ENCODE measurements at places on chromosomes 7 and 10.

DNA sequence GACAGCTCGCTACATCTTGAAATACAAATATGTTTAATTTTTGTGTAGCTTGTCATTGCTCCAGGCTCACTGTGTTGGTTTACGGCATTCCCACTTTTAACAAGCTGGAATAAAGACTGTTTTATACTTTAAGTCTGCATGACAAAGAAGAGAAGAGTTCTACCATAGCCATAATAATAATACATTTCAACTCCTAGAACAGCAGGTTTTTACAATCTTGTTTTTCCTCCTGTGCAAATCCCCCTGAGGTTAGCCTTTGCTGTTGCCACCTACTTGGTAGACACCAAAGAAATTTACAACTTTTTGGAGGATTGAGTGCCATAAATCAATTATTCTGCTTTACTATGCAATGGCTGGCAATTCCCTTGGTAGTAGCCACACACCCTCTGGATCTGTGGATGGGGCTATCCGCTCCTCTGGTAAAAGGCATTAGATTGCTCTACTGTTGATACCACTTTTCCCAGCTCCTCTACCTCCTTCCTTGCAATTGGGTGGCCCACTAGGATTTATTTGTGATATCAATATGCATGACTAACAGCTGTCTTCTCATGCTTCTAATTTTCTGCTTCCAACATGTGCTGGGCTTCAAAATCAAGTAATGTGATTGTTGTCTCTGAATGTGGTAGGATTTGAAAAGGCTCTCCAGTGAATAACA, 60.2 kb downstream of the SFMBT2 start:
- no peak for DNase-seq

- DNase-seq, result no peak
Observed at GRCh38 chr10:124436191-124436638, 13.6 kb downstream of the NKX1-2 start.

DNA sequence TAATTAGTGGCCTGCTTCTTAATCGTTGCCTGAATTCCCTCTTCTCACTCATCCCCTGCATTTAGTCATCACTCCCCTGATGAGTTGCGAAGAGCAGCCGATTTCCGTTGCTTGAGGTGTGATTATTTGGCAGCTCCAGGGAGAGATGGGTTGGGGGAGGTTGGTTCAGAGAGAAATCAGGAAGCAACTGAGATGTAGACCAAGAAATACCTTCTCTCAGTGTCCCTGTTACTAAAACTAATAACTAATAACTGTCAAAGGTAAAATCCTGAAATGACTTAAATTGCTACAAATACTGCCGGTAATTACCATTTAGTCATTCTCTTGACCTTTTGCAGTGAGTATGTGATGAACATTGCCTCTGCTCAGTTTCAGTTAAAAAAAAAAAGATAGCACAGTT, 76.9 kb downstream of the ELMO1 start:
- DNase-seq, result no peak

DNA sequence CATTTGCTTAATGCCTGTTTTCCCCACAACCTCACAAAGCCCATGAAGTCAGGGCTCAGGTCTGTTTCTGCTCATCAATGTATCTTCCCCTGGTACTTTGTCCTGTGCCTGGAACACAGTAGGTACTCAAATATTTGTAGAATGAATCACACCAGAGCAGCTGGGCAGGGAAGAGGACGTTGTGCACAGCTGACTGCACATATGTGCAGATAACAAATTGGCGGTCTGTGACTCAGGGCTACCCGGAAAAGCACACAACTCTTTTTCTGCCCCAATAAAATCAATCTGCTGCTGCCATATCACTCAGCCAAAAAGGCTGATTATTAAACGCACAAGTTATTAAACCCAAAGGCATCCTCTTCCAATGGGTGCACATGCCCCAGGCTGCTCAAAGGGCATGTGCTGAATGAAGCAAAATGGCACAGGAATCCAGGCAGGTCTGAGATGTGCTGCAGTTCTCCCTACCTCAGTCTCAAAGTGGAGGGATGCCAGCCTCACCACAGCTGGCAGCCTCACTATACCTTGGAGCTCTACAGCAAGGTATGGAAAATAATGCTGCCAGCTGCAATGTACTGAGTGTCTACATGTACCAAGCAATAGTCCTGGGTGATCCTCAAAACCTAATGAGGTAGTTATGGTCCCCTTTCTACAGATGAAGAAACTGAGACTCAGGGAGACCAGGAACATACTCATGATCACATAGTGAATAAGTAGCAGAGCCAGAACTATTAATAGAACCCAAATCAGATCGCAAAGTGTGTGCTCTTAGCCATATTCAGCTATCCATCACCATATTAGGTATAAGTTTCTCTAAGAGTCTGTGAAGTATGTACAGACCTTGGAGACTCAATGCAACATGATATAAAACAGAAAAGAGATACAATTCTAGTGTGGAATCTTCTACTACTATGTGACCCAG, 43.4 kb downstream of the SORBS1 start:
- no peak for DNase-seq

- no peak for DNase-seq
Observed at GRCh38 chr10:15387021-15387420, 15.9 kb upstream of the FAM171A1 start.

DNA sequence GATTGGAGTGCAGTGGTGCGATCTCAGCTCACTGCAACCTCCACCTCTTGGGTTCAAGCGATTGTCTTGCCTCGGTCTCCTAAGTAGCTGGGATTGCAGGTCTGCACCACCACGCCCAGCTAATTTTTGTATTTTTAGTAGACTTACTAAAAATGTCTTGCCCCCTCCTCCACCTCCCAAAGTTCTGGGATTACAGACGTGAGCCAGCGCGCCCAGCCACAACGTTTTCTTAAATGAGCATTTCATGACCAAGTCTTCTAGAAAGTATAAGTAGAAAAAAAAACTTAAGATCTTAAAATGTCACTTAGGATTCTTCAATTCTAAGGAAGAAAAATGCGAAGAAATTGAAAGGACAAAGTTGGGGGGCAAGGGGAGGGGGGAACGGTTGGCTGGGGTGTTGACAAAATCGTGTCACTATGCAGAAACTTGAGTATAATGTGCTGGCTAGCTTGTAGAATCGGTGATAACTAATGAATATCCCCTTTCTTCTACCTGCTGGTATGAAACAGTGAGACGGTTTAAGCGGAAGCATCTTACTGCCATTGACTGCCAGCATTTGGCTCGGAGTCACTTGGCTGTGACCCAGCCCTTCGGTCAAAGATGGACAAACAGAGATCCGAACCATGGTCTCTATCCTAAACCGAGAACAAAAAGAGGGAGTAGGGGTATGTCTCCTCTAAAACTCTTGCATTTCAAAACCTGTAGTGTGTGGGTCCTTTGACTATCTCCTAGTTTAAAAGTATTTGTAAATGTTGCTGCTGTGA, 12.7 kb downstream of the FBH1 start:
- DNase-seq, result no peak

DNA sequence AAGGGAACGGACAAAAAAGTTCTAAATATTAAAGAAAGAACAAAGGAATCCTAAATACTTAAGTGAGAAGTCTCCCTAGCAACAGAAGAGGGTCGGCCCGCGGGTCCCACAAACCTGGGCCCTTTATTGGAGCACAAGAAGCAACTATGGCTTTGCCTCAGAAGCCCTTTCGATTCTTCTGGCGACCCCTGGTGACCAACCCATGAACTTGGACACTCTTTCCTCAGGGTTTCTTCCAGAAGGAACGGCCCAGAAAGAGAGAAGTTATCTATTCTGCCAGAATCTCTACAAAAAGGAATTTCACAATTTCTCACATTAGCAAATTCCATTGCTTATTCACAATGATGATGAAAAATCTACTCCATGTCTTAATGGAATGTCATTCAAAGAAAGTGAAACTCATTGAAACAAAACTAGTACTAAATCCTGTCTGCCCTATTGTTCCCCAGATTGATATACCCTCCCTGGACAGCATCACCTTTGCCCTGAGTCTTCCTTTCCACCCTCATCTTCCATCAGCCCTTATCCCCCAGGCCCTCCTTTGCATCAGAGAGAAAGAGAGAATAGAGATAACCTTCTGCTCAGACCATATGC, 43.7 kb downstream of the CPVL start:
- peak; percentile 21 for DNase-seq

Measured in HL-60 (cell line).